ENCODE measurements at places on chromosomes 3 and 15.
A peak's percentile ranks its signal among the peaks of the same experiment; 100 is the strongest.

- DNase-seq = no peak
Measured at GRCh38 chr15:87760547-87761314, 495.8 kb downstream of the NTRK3 start.

GRCh38 chr3:118559286-118559685 is 475.4 kb downstream of the IGSF11 start:
- no peak for DNase-seq

- DNase-seq = no peak
Measured at GRCh38 chr3:46763178-46763577, 45.5 kb upstream of the PRSS50 start.

DNA sequence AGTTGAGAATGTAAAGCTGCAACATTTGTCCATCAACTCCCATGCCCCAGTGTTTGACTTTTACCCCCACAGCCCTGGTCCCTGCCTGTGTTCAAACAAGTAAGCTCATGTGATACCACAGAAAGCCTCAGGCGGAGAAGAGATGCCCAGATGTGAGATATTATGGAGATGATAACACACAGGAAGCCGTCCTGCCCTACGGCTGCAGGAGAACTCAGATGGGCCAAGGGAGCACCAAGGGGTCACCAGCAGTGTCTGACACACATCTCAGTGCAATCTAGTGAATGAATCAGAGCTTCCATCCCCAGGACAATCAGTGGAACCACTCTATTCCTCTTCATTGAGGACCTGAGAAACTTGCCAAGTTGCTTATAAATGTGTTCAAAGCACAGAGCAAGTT is 14.0 kb upstream of the SPINK8 start:
- DNase-seq = no peak

- DNase-seq = no peak
Measured at GRCh38 chr3:63056932-63057331, 181.7 kb upstream of the CADPS start.

DNA sequence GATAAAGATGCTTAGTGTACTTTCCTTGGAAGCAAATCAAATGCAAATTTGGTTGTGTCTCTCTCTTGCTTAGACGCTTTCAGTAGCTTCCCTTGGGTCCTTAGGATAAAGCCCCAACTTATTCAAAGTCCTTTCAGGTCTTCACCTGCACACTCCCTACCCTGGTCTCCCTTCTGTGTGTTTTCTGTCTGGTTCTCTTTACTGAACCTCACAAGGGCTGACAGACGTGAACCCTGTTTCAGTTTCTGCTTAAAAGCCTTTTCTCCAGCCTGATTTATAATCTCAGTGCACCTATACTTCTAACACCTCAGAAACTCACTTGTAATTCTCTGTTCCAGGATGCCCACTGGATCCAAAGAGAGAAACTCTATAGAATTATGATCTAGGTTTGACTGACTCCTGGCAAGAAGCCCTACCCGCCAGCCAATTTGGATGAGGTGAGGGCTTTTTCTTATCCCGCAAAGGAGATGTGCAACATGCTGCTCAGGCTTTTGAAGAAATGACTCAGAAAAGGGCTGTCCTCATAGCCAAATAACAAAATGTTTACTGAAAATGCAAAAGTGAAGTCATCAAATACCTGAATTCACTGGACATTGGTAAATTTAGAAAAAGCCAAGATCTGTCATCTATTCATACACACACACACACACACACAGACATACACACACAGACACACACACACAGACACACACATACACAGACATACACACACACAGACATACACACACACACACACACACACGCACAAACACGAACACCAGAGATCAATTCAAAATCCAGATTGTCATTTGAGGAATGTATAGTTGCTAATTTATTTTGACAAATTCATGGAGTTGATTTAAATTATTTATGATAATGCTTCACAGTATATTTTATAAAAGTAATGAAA is 102.4 kb upstream of the EOMES start:
- no peak for DNase-seq

DNA sequence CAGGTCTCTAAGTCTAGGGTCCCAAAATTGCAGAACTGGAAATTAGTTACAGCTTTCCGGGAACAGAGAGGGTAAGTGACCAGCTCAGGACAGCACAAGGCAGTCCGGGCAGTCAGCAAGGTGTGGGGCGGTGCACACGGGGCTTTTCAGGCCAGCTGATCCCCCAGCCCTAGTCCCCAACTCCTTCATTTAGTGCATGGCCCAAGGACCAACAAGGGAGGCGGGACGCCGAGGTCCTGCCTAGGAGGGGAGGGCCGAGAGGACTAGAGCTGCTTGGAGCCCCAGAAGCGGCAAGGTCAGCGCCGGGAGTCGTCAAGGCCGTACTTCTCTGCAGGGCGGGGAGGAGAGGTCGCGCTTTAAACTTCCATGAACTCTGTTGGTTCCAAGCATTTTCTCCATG is 2.0 kb upstream of the PDE8A start:
- DNase-seq = no peak

- no peak for DNase-seq
Measured at GRCh38 chr3:107679921-107680320, 157.2 kb downstream of the BBX start.

DNA sequence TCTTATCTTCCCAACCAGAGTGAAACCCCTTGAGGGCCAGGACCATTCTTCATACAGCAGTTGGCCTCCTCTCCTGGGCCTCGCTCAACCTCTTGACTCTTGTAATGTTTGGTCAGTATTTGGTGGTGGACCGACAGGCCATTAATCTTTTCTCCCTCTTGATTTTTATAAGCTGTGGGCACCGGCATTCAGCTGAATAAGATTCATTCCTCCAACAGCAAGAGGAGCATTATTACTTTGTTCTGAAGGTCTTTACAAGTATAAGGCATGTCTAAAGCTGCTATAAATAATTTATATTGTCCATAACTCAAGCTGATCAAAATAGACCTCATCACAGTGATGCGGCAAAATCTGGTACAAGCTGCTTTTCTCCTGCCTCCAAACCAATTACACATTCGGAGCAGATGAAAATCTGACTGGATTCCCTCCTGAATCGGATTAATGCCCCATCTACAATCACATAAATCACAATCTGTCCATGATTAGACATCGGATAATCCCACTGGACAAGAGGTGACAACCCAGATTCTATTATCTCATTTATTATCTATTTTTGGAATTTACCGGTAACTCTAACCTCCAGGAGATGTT is 8.4 kb upstream of the ISL2 start:
- DNase-seq = no peak

DNA sequence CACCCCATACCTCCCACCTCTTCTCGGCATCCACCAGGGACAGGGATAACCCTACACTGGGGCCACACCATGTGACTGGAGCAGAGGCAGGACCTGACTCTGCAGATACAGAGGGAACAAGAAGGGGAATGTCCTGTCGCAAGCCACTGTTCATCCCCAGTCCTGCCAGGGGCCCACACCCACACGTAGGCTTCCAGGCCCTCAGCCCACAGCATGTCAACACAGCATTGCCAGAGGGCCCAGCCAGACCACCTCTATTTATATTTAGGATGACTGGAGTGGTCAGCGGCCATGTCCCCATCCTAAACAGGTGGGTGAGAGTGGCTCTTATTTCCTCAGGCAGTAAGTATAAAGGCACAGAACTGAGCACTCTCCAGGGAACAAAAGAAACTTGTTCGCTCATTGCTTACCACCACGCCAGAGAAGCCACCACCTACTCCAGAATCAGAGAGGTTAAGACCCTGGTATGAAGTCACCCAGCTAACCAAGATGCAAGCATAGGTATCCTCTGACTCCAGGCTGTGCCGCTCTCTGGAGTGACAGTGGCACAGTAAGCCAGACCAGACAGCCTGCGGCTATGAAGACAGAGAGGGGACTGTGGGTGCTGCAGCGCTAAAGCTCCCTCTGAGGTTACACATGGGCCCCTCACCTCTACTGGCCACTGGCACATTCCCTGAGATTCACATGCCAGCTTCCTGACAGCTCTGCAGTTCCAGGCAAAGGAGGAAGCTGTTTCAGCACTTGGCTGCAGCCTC is 67.9 kb downstream of the LRIG1 start:
- no peak for DNase-seq

GRCh38 chr15:58077427-58077826 is 11.9 kb upstream of the ALDH1A2 start:
- DNase-seq = no peak

DNA sequence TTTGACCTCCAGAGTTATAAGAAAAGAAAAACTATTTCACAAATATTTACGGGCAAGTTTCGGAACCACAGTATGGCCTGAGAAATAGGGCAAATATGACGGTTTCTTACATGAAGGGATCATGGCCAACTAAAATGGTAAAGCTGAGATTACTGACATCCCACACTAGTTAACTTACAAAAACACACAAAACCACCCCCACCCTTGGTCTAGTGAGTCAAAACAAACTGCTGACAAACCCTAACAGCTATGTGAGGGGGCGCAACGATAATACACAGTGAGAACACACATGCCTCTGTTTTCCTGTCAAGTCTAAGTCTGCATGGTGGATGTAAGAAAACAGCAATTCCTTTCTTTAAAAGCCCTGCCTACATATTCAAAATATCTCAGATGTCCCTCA is 32.3 kb downstream of the CBLB start:
- DNase-seq = no peak

GRCh38 chr15:74343797-74344127 is 23.7 kb downstream of the CYP11A1 start:
- DNase-seq = no peak

DNA sequence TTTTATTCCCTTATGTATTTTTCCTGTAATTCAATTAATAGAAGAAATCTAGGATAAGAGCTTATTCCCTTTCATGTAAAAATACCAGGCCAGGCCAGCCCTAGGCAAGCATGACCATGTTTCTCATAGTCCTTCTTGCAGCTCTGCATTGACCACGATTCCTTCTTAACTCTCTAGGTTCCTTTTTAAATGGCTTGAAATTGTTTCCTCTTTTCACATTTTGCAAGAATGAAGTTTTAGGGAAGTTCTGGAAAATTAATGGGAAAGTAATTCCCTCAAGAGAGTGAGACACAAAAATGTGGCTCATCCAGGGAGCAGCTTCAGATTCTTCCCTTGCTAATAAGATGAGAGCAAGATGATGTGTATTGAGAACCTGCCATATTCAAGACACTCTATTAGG is 116.5 kb upstream of the FGF7 start:
- no peak for DNase-seq

DNA sequence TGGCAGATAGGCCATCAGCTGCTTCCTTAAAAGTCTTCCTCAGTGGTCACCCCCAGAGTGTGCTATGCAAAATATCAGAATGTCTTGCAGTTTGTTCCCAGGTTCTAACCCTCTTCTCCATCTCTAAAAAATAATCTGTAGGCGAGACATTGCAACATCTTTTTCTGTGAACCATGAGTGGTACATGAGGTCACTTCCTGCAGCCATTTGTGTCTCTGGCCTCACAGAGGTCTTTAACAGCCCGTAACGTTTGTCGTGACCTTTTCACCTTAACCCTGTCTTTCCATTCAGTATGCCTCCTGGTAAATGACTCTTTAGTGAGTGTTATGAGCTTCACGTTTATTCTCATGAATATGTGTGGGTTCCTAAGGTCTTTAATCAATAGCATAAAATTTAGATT is 145.4 kb downstream of the KLHL25 start:
- no peak for DNase-seq

GRCh38 chr3:44771424-44772098 is 10.0 kb downstream of the KIF15 start:
- no peak for DNase-seq

DNA sequence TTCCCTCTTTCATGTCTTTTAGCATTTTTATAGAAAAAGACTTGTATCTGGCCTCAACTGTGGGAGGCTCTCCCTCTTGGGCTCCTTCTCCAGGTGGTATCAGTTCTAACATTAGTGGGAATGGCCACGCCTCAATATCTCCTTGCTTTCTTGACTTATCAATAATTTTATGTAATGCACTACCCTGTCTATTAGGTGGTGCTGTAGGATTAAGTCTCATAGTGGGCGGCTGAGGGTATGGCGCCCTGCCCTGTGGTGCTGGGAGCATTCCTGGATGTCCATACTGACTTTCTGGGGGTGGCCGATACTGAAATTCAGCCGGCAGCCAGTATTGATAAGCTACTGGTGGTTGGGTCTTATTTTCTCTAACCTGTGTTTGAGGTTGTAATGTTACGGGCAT is 8.7 kb upstream of the RPUSD3 start:
- no peak for DNase-seq

GRCh38 chr3:11618904-11619303 is 24.8 kb downstream of the VGLL4 start:
- DNase-seq = no peak

DNA sequence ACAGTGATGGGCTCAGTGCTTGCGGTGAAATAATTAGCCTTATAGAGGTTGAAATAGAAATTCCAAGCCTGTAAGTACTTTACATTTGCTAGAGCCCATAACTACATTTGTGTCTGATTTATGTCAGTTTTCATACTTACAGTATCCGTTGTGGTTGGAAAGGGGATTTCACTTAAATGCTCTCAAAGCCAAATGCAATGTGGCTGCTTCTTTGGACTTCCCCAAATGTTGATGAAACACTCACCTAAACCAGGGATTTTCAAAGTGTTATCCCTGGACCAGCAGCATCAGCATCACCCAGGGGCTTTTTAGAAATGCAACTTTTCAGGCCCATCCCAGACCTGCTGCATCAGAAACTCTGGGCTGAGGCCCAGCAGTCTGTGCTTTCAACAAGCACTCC is 378.7 kb downstream of the MCTP2 start:
- no peak for DNase-seq

DNA sequence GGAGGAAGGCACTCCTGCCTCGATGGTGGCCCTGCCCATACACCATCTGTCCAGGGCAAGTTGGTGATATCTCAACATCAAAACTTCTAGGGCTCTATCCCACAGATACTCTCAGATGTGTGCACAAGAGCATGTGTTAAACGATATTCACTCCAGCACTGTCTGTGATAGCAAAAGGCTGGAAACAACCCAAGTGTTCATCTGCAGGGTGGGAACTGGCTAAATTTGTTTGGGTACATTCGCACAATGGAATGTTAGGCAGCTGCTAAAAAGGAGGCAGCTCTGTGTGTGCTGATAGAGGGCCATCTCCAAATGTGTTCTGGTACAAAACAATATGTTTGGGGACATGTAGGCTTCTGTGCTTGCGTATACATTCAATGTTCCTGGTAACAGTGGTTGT is 19.8 kb downstream of the IGDCC4 start:
- DNase-seq = no peak

GRCh38 chr15:23616536-23616935 is 31.1 kb downstream of the MAGEL2 start:
- DNase-seq = no peak

DNA sequence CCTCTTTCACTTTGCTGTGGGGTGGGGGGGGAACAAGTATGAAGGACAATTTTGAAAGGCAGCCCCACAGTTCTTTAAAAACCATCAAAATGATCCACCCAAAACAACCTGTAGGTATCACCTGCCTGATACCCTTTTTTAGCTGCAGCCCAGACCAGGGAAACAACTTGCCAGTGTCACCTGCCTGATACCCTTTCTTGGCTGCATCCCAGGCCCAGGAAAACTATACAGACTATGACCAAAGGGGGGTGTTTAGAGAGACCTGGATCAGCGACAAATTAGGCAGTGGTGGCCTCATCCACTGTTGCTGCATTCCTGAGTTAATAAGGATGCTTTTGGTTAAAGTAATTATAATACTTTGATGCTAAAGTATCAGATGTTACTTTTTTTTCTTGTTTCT is 122.0 kb downstream of the VPS13C start:
- DNase-seq = no peak

GRCh38 chr3:115062009-115062408 is 85.1 kb downstream of the ZBTB20 start:
- DNase-seq = peak; percentile 68

Data from posterior cingulate gyrus (tissue), 11 donors.